Stimulated activated CD8-positive, alpha-beta memory T cell treated with anti-CD3 and anti-CD28 coated beads, Interleukin-7, amount 100 ng/mL, for 4 hours (primary cell): ENCODE measurements at places on chromosomes 7 and 10.
A peak's percentile ranks its signal among the peaks of the same experiment; 100 is the strongest.

GRCh38 chr7:102272075-102272916 is 14.4 kb upstream of the SH2B2 start:
- peak; percentile 43 for DNase-seq

DNA sequence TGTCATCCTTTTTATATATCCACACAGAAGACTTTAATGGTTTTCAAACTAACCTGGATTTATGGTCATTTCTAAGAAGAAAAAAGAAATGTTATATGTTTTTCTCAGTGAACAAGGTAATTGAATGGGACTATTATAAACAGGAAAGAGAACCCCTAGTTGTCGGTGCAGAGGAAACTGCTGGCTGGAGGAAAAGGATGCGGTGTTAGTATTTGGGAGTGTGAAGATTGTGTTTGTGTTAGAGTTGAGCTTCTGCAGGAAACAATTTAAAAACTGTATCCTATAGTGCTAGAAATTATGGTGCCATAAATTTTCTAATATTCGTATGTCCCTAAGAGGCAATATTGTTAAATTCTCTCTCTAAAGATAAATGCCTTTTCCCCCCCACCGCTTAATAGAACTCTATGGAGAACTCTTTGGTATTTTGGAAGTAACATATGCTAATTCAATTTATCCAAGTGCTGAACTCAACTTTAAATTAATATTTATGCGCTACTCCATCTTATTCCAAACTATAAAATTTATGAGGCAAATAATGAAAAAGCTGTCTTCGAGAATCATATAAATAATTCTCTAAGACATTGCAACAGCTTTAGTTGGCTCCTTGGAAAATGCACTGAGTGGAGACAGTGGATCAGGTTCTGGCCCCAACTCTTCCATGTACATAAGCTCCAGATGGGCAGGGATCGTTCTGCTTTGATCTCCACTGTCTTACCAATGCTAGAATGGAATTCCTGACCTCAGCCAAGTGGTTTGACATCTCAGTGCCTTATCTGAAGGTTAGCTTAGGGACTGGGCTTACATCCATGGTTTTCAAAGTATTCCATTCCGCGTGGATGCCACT is 5.6 kb downstream of the BZW2 start:
- no peak for DNase-seq

- DNase-seq = no peak
These were observed 111.6 kb downstream of the MAD1L1 start for GRCh38 chr7:2120841-2121830.

DNA sequence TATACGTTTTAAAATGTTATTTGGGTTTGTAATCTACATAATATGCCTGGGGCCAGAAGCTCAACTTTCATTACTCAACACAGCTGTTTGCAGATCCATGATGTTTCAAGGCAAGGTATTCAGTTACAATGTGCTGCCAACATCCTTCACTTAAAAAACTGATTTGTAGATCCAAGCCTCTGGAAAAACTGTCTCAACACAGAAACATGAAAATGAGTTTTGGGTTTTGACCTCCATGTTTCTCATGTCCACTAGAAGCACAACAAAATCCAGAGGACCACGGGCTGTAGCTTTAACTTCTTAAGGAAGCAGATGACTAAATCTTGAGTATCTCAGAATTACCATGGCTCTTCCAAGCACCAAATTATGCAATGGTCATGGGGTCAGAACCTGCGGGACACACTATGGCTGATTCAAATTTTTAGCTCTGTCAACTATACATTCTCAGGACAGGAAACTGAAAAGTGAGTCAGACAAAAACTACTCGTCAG is 247.1 kb upstream of the GRB10 start:
- DNase-seq = no peak

DNA sequence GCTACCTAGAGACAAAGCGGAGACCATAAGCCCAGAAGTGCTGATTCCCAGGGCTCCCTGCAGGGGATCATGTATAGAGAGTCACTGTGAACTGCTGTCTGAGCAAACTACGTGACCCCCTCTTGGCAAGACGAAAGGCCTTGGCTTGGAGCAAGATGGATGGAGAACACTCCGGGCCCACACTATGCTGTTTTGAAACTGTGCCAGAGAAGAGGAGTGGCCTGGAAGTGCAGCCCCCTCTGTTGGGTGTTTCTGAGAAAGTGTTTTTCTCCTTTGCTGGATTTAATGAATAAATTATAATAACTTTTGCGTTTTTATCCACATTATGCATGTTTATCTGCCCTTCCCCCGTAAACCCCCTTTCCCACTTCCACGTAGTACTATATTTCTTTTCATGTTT is 639.3 kb upstream of the GALNT17 start:
- no peak for DNase-seq
